ENCODE measurements at places on chromosomes 1 and 21. TPM values are rescaled to one million over a fixed set of nuclear protein-coding genes. Genes with fewer than 3 reads are reported as not detected.

GRCh38 chr1:227395426-227396028, 77.2 kb upstream of the CDC42BPA start:
- DNase-seq: no peak
- no peaks in the 10 kb centered on the region for H3K36me3 ChIP-seq
- H3K27ac ChIP-seq: no peak overlapping the region
- no peaks in the 10 kb centered on the region for H3K27me3 ChIP-seq
- no peak overlapping the region for H3K4me3 ChIP-seq

GRCh38 chr1:3251807-3252428, 182.9 kb downstream of the PRDM16 start:
- no peak for DNase-seq
- H3K27me3 ChIP-seq: no peaks in the 10 kb centered on the region
- no peak overlapping the region for H3K27ac ChIP-seq
- no peaks in the 10 kb centered on the region for H3K4me1 ChIP-seq
- H3K4me3 ChIP-seq: no peak overlapping the region

GRCh38 chr1:6148497-6149241, 31.5 kb downstream of the CHD5 start:
- H3K36me3 ChIP-seq: no peaks in the 10 kb centered on the region
- peaks cover 4% of the 10 kb centered on the region for H3K27me3 ChIP-seq
- no peak overlapping the region for H3K27ac ChIP-seq
- peak overlapping the region; percentile 31 for H3K4me3 ChIP-seq
- peak; percentile 54 for DNase-seq

DNA sequence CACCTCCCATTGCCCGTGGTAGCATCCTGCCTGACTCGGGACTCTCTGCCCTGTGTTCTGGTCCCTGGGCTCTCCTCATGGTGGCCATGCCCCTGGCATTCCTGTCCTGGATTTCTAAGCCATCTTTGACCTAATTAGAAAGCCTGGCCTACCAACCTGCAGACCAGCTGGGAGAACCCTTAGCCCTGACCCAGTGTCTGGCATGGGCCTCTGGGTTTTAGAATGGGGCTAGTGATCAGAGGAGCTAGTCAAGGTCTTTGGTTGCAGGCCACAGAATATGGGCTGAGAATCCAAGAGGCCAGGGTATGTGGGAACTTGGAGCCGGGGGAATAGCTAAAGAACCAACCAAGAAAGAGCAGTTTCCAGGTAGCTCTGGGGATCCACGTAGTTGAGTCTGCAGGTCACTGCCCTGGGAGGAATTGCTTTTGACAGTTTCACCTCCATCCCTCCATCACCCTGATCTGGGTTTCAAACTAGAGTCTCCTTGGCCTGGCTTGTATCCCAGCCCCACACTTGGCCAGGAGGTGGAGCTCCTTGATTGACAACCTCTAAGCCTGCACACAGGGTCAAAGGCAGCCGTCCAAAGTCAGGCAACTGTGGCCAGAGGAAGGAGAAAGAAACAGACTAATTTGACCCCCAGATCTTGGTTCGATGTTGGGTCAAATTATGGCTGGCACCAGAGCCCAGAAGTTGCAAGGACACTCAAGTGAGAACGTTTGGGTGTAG, 54.7 kb upstream of the ABCG1 start:
- H3K4me1 ChIP-seq: peaks cover 11% of the 10 kb centered on the region
- H3K36me3 ChIP-seq: no peaks in the 10 kb centered on the region
- no peak for DNase-seq
- H3K27ac ChIP-seq: no peak overlapping the region
- H3K4me3 ChIP-seq: no peak overlapping the region

The RBP7 gene
- total RNA-seq: 15.9 TPM

All from upper lobe of left lung (tissue), 6 donors.